NCI-H1930 (cell line): ENCODE measurements at places on chromosomes 2 and 18.

- no peak for DNase-seq
Observed at GRCh38 chr2:88091943-88092342, 24.3 kb downstream of the SMYD1 start.

DNA sequence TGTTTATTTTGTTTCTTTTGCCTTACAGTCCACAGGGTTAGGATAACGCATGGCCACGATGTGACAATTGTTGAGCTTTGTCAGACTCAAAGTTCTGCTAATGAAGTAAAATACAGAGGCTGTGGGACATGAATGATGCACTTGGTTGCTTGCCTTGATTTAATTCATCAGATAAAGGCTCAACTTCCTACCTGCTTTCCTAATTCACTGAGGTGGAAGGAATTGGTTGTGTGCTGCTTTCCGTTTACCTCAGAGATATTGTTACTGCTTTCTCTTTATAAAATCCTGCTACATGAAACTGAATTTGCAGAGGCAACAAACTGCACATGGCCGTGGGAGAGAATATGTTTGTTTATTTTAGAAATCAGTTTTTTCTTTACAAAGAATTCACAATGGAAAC is 6.6 kb downstream of the RIT2 start:
- DNase-seq, result no peak

DNA sequence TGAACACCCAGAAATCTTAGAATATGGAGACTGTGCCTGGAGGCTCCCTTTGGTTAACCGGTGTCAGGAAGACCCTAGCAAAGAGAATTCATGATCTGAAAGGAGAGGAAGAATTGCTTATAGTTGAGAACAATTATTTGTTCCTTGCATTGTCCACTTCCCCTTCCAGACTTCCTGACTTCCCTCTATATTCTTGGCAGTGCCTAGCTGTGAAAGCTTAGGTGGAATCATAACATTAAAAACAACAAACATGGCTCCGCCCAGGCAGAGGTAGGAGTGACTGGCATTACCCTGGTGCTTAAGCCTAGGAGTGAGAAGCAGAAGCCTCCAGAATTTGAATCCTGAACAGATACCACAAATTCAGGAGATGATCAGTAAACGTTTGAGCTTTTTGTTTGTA is 1.9 kb downstream of the TTL start:
- DNase-seq, result no peak

DNA sequence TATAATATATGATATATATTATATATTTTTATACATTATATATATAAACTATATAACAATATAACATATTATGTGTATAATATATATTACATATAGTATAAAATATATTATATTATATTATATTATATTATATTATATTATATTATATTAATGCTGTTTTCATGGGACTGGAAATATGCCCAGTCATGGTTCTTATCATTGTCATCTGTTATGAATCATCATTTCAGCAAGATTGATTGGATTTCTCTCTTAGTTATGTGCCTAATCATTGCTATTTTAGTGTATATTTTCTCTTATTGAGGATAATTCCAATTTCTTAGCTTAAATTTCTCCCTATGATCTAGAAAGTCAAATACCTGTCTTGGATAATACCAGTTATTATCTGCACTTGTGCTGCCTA is 617.8 kb downstream of the TRIB2 start:
- DNase-seq, result no peak

DNA sequence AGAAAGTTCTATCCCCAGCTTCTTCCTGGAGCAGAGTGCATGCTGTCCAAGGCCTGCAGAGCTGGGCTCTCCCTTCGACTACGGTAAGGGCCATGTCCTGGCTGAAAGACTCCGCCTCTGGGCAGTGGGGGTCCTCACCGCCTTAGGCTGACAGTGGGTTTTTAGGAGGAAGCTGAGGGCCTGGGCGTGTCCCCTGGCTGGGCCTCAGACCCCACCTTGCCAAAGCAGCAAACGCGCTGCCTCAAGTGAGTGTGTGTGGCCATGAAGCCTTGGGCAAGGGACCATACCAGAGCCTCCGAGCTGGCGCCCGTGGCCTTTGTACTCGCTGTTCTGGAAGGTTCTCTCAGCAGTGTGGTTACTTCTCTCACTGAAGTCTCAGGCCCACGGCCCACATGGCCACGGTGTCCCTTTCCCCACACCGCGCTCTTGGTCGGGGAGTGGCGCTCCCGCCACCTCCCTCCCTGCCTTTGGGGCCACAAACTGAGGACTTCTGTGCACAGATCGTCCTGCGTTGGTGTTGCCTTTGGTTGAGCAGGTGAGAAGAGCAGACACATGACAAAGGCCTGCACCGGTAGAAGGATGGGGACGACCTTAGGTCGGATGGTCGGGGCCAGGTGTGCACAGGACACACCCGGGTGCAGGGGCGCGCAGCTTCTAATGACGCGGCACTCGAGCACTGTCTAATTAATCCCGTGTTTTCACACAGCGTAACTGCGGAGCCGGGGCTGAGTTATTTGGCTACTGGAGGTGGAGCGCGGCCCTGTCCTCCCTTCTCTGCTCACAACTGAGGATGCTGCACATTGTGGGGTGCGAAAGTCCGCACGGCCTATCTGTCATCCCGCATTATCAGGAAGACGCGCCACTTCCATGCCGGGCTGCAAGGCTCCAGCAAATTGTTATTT is 121.6 kb downstream of the PTGR3 start:
- DNase-seq, result no peak

DNA sequence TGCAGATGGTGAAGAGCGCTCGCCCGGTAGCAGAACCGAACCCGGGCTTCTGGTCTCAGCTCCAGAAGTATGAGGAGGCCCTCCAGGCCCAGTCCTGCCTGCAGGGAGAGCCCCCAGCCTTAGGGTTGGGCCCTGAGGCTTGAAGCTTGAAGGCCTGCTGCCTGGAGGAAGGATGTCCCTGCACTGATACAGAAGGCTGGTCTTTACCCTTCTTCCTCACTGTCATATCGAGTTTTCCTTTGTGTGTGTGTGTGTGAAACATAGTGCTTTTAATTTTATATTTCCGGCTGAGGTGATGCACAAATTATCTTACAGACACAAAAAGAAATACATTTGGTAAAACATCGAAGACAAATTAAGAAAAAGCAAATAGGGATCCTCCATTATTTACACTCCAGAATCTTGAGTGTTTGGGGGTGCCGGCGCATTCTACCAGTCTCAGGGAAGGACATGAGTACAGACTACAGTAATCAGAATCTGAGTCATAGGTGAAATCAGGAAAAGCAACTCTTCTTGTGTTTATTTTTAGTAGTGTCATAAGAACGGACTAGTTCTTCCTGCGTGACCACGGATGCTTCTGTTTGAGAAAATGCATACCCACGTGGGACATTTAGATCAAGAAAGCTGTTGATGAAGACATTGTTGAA is 1.3 kb downstream of the DUSP28 start:
- DNase-seq, result no peak

DNA sequence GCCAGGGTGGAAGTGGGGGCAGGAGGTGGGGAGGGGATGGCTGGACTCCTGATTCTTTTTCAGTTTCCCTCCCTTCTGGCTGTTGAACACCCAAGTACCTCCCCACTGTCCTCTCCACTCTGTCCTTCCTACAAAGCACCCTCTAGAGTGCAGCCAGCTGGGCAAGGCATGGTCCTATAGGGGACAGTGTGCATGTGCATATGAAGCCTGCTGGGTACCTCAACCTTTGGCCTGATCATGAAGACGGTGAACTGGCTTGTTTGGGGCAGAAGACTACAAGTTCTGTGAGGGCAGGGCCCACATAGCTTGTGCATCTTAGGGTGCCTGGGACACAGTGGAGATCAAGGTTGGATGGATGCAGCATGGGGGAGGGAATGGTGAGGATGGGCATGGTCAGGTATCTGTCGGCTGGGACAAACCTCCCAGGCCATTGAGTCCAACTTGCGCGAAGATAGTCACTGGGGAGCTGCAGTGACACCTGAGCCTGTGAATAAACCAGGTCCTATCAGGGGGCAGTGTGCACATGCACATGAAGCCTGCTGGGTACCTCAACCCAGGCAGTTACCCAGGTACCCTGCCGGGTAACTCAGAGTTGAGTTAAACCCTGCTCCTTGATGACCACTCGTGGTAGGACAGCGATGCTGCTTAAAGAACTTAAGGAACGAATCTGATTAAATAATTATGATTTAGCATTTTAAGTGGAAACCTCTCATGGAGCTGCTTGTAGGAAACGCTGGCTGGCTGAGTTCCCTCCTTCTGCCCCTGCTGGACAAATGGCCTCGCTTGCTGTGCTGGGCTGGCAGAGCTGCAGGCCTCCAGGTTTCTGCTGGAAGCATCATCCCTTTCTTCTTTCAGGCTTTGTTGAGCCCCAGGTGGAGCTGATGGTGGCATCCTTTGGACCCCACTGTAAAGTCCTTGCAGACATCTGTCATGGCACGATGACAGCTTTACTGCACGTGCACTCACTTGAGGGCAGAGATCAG is 84.0 kb downstream of the POLR1A start:
- DNase-seq, result no peak

- peak; percentile 23 for DNase-seq
Observed at GRCh38 chr2:148989882-148990493, 48.5 kb upstream of the LYPD6B start.

DNA sequence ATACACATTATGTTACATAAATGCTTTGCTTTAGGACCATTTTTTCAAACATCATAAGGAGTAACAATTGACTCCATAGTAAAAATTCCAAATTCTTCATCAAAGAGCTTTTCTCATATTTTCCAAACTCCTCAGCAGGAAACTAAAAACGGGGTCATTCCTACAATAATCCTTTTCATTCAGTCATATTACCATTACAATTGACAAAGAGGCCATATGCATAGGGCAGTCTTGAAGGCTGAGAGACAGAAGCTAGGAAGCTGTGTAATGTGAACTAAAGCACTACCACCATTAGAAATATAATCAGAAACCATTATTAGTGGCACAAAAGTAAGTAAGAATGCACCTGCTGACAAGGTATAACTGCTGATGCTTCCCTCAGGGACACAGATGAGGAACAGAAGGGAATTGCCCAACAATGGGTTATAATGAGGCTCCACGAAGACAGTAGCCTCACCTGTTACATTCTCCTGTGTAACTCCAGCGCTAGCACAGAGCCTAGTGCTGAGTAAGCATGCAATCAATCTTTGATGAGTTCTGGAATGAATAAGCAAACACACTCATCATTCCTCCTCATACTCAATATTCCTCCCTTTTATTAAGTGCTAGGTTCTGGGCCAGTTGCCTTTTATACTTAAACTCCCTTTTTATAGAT is 942.3 kb downstream of the CPS1 start:
- DNase-seq, result peak; percentile 13

DNA sequence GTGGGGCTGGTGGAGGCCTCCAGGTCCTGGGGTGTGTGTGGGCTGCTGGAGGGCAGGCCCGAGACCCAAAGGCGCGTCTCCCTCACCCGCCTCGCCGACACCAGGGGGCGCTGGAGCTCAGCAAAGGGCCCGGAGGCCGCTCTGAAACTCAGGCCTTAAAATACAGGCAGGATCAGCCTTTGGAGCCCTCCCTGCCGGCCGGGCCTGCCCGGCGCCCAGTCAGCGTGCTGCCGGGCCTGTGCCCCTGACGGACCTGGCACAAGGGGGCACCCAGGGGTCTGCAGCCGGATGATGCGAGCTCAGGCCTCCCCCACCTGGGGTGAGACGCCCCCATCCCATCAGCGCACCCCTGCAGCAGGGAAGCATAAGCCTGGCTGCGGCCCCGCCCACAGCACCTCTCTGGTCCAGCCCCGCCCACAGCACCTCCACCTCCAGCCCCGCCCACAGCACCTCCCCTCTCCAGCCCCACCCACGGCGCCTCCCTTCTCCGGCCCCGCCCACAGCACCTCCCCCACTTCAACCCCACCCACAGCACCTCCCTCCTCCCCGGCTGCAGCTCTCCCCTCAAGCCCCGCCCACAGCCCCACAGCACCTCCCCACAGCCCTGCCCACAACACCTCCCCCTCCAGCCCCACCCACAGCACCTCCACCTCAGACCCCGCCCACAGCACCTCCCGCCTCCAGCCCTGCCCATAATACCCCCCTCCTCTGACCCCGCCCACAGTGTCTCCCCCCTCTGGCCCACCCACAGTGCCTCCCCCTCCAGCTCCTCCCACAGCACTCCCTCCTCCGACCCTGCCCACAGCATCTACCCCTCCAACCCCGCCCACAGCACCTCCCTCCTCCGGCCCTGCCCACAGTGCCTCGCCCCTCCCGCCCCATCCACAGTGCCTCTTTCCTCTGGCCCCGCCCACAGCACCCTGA is 92.8 kb upstream of the OTOS start:
- no peak for DNase-seq

- DNase-seq, result no peak
Observed at GRCh38 chr18:13374096-13374467, 155.5 kb downstream of the LDLRAD4 start.

GRCh38 chr2:233271693-233272092 is 20.2 kb downstream of the ATG16L1 start:
- no peak for DNase-seq

GRCh38 chr2:215737477-215737876 is 275.9 kb downstream of the MREG start:
- no peak for DNase-seq

- no peak for DNase-seq
Observed at GRCh38 chr18:10052871-10053270, 139.1 kb downstream of the VAPA start.

DNA sequence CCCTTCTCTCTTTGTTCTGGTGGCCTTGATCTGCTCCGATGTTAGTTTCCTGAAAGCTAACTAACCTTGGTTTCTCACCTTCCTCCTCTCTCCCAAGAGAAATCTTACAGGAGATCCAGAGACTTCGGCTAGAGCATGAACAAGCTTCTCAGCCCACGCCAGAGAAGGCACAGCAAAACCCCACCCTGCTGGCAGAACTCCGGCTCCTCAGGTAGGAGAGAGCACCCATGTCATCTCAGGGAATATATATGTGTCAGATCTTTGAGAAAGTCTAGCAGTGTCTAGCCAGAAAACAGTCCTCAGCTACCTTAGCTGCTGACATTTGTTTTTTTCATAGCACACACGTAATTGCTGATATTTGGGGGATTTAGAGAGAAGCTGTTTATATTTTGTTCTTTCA is 148.1 kb downstream of the DTNA start:
- DNase-seq, result no peak

DNA sequence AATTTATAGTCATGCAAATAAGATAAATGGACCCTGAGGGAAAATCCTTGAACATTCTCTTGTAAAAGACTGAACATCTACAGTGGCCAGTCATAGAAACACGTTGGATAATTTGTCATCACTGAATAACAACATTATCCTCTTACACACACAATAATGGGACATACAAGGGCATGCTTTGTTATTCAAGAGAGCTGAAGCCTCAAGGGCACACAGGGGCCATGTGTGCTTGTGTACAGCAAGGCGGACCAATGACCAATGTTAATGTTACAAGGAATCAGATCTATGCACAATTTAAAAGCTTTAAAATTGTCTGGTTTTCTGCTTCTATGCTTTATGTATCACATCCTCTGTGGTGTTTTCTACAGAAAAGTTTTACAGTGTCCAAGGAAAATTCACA is 23.7 kb downstream of the COL6A3 start:
- no peak for DNase-seq
